RKO (cell line): ENCODE measurements at places on chromosomes 16 and 17.

- no peak for DNase-seq
Measured at GRCh38 chr17:73987845-73988509, 215.5 kb upstream of the RPL38 start.

DNA sequence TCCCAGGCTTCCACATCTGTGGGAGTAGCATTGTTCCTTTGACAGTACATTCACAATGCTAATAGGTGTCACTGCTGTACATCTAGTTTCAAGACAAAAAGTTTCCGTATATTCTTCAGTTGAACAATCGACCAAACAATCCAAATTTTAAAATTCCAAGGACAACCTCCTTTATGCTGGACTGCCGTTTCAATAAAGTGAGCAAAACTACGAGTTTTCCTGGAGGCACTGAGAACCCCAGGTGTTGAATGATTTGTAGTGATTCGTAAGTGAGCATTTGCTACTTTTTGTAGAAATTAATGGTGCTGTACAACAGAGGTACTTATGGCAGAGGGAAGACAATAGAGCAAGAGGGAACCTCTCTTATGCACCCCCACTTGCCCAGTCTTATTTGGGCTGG lies 71.2 kb upstream of the NACA2 start:
- DNase-seq: no peak

DNA sequence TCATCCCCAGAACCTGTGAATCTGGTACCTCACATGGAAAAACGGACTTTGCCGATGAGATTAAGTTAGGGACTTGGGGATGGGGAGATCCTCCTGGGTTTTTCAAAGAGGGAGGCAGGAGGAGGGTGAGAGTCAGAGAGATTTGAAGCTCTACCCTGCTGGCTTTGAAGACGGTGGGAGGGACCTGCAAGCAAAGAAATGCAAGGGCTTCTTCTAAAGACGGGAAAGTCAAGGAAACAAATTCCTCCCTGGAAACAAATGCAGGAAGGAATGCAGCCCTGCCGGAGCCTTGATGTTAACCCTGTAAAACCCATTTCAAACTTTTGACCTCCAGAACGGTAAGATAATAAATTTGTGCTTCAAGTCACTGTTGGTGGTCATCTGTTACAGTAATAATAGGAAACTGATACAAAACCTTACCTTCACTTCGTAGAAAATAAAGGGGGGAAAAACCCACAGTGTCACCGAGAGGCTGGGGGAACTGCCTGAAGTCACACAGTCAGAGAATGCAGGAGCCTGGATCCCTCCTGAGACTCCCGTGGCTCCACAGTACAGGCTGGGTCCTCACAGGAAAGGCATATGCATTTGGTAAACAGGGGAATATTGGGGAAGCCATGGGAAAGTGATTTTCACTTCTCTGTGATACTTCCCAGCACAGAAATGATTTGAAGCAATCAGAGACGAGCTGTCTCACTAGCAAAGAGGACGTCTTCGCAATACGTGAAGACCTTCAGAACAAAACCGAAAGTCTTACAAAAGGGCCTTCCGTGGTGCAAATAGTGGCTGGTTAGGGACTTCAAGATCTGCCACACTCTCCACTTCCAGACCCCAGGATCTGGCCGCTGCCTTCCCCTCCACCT lies 58.9 kb upstream of the CLEC3A start:
- DNase-seq: no peak

- DNase-seq: no peak
Measured at GRCh38 chr16:49111351-49111750, 170.3 kb downstream of the CBLN1 start.

DNA sequence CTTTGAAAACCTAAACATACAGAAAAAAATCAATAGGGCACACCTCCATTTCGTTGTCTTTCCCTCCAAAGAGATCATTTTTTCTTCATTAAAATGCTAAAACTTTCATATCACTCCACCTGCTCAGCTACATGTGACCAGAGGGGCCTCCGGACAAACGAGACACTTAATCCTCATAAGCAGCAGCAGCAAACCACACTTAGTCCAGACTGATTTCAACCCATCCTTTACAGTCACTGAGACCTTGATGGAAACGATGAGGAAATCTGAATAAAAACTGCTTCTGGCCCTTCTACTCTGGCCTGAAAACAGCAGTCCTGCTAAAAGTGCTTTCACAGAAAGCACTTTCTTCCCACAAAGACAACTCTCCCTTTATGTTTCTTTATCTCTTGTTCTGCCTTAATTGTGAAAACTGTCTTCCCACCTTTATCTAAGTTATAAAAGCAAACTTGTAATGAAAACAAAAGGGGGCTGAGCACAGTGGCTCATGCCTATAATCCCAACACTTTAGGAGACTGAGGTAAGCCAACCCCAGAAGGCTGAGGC lies 4.6 kb downstream of the ANKRD11 start:
- no peak for DNase-seq

- no peak for DNase-seq
Measured at GRCh38 chr16:56667581-56668571, at the start of gene MT1G. MT1G (minus strand) TSS chr16:56668065; CDS start chr16:56667993, 72 bp downstream.

DNA sequence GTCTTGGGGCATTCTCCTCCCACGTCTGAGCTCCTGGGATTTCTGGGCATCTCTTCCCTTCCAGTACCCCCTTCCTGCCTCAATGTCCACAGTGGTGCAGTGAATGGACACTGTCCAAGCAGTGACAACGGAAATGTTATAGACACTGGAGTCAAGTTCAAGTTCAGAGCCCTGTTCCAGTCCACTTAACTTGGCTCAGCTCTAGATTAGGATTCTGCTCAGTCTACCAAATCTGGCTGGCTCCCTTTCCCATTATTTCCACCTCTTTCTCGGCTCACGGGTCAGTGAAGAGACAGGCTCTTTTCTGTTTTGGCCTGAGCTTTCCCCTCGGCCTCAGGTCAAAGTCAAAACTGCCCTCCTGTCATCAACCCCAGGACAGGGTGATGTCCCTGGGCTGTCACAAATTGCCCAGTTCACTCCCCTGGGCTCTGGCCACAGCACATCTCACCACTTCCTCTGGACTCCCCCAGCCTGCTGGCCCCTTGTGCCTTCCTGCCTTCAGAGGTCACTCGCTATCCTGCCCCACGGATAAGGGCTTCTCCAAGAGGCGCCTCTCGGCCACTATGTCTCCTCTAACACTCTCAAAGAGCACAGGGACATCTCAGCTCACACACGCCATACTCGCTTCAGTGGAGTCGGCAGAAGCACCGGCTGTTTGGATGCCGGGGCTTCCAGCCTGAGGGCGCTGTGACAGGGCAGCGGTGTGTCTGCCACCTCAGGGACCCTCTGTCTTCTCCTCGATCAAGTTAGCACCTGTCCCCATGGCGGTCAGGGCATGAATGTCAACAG lies 17.7 kb upstream of the MRPL38 start:
- no peak for DNase-seq

DNA sequence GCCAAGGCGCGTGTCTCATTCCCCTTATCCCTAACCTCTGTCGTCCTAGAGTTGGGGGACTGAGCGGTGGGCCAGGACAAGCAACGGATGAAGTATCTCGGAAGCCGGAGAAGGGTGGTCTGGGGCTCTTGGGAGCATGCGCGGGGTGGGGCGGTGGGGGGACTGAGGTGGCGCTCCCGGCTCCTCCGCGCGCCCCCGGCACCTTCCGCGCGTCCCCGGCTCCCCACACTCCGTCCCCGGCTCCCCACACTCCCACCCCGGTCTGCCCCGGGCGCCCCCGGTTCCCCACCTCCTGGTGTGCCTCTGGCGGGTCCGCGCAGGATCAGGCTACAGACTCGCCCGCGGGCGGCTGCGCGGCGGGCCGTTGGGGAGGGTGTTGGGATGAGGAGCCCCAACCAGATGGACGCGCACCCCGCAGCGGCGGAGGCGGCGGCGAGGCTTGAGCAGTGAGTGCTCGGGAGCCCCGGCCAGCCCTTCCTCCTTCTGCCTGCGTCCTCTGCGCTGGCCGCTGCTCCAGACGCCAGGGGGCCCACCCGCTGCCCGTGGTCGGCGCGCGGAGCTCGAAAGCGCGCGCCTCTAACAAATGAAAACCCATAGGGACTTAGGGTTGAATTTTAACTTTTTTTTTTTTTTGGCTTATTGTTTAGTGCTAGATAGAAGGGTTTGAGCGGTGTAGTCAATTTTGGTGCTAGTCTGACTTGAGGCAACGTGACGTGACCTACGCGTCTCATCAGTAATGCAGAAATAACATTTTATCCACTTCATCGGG lies 5.6 kb upstream of the CRYM start:
- peak; percentile 59 for DNase-seq

DNA sequence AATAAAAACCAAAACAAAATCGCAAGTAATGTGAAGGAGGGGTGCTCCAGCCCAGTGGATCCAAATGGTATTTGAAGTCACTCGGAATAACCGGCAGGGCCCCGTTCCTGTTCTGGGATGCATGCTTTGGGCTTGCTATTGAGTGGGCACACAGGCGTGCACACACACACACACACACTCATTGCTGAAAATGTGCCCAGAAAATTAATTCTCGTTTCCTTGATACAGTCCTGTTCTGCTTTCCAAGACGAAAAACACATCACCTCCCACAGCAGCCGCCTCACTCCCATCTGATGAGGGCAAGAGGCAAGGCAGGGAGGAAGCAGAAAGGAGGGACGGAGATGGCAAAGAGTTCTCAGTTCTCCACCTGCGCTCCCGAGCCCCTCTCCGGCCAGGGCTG lies 62.2 kb upstream of the SDK2 start:
- DNase-seq: no peak

DNA sequence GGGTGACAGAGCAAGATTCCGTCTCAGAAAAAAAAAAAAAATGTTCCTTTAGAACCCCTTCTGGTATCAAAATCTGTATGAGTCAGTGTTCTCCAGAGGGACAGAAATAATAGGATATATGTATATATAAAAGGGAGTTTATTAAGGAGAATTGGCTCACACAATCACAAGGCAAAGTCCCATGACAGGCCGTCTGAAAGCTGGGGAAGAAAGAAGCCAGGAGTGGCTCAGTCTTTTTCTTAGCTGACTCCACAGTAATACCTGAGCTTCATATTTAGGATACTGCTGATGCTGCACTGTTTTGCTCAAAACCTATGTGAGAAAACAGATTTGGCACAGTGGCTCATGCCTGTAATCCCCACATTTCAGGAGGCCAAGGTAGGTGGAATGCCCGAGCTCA lies 22.5 kb downstream of the ZZEF1 start:
- DNase-seq: no peak
